ENCODE measurements at places on chromosomes 1 and 21.

- DNase-seq: no peak
Observed at GRCh38 chr1:228074954-228075730, 7.4 kb upstream of the ARF1 start.

DNA sequence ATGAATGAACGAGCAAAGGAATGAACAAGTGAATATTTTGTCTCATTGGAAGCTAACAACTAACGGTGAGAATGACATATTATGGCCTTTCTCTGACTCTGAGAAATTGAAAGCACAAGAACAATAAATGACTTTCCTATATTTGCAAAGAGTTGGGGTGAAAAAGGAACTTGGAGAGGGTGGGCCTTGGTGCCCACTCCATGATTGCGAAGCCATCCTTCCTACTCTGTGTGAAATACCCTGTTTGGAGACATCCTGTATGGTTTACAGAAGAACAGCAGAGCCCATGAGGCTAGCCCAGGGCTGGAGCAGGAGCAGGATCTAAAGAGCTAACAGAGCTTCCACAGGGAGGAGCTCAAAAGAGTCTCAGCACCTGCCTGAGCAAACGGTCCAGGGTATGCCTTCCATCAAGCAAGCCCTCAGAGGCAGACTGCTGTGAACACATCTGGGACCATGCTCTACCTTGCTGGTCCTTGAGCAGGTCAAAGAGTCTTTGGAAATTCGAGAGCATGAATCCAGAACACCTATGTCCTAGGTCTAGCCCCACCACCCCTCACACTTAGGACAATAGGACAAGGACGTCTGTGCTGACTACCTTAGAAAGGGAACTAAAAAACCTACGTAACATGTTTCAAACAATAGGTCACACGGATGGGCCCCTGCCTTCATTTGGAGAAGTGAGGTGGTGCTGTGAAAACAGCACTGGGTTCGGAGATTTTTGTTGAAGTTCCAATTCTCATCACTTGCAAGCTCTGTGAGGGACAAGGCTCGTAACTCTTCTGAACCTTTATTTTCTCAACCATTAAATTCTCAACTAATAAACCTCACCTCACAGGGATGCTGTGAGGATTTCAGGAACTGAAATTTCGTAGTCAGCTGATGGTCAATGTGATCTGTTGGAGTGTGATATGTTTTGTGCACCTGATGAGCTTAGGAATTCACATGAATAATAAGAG is 377.4 kb downstream of the RRAGC start:
- DNase-seq: no peak

DNA sequence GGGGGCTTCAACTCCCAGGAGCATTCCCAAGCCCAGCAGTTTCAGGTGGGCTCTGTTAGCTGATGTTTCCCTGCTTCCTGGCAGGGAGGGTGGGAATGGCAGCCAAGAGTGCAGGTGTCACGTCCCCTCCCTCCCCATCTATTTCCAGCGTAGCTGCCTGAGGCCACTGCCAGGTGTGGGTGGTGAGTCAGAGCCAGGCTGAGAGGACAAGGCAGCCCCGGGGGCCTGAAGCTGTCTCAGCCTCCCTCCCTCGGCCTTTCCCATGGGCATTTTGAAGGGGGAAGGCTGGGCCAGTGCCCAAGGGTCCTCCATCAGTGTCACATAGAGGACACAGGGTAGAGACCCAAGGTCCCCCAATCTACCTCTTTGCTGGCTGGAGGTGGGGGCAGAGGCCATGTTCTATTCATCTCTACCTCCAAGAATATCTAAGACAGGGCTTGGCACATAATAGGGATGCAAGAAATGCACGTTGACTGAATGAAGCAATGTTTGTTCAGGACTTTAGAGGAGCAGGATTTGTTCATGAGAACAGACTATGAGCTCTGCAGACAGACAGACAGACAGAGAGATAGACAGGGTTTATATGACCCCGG is 34.4 kb upstream of the ID3 start:
- no peak for DNase-seq

DNA sequence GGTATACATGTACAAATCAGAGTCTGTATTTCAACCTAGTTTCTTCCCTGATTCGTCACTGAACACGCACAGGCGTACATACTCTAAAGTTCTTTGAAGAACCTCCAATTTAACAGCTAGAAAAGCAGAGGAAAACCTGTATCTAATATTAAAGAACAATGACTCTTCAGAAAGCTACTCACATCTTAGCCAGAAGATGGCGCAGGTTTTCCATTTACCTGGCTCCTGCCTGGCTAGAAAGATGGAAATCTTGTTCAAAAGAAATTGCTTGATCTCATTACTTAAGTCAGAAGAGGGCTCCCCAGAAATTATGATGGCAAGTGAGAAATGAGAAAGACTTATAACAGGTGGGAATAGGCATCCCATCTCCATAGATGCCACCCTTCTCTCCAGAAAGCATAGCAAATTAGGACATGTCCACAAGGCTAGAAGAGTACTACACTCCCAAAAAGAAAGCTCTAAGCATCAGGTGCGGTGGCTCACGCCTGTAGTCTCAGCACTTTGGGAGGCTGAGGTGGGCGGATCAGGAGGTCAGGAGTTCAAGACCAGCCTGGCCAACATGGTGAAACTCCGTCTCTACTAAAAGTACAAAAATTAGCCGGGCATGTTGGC is 19.0 kb upstream of the L1TD1 start:
- DNase-seq: no peak

DNA sequence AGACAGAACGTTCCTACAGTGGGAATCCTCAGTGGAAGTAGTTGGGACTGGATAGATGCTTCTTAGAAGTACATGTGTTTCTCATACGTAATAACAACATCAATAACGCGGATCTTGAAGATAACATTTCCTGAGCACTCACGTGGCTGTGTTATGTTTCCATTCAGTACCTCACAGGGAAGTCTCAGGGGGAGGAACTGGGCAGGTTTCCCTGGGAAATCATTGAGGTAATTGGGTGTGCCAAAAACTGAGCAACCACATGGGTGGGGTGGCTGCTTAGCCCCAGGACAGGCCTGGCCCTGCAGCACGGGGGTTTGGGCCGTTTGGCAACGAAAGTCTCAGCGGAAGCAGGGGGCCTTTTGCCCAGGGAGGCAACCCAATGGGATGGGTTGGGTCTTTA is 133.8 kb downstream of the ZSCAN20 start:
- DNase-seq: no peak

GRCh38 chr1:196877964-196878363 is 9.9 kb upstream of the CFHR4 start:
- no peak for DNase-seq

- no peak for DNase-seq
Observed at GRCh38 chr1:109639063-109639840, 16.6 kb upstream of the GSTM4 start.

DNA sequence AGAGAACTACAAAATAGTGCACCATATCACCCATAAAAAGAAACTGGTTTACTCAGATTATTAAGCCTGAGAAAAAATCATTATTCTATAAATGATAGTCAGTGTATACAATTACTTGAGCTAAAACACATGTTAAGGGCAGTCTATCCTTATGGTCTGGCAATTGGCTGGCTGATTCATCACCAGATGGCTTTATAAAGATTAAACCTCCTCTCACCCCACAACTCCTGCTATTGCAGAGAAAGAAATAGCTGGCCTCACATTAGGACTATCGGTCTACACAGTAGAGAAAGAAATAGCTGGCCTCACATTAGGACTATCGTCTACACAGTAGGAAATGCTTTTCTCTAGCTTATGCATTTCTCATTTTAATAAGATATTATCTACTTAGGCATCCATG is 21.2 kb downstream of the CEP170 start:
- DNase-seq: no peak

DNA sequence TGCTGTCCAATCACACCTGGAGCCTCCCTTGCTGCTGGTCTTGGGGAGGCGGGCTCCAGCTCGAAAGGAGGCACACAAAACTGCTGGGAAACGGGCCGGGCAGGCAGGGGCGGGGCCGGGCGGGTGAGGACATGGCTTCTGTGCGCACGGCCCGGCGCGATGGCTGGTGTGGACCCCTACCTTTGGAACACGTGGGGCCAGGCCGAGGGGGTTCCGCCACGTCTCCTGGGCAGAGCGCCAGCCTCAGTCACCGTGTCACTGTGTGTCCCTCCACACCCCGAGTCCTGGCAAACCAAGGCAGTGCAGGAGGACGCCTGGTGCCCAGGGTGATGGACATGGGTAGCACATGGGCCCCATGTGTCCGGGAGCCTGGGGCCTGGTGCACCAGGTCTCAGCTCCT is 42.0 kb upstream of the ADARB1 start:
- DNase-seq: no peak

- DNase-seq: no peak
Observed at GRCh38 chr1:160579216-160579701, at the start of gene CD84. CD84 (minus strand) TSS chr1:160579496; CDS start chr1:160579437, 59 bp downstream.

DNA sequence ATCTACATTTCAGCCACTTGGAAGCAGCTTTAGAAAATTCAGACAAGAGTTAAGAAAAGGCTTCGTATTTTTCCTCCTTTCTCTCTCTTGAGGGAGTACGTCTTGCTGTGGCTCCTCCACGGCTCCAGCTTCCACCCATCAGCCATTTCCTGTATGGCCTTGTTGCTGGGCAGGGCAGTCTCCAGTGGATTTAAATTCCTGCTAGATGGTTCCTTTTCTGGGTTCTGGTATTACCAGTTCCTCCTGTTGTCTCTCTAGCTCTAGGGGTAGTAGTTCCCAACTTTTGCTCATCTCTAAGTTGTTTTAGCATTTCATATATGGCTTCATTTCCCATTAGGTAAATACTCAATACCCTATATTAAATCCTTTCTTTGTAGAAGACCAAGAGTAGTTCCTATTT is 1098.3 kb downstream of the ADGRL2 start:
- DNase-seq: no peak

GRCh38 chr1:162264108-162264507 is 112.5 kb downstream of the SPATA46 start:
- DNase-seq: no peak

DNA sequence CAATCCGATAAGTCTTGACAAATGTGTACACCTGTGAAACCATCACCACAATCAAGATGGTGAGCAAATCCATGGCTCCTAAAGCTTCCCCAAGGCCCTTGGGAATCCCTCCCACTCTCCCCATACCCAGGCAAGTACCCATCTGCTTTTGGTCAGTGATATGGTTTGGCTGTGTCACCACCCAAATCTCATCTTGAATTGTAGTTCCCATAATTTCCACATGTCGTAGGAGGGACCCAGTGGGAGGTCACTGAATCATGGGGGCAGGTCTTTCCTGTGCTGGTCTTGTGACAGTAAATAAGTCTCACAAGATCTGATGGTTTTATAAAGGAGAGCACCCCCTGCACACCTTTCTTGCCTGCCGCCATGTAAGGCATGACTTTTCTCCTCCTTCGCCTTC is 14.6 kb upstream of the GUCA2B start:
- no peak for DNase-seq

DNA sequence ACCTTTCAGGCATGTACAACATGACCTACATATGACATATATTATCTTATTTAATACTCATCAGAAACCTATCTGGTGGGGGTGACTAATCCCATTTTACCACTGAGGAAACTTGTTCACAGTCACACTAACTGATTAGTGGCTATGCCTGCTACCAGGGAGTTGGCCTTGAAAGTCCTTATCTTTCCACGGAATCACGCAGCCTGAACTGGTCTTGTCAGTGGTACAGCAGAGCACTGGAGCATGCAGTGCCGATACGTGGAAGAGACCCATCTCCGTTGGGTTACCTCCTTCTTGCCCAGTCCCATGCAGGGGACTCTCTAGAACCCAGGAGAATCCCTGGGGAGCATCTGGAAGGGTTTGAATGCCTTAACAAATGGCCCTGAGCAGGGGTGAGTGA is 8.2 kb downstream of the HSD3B1 start:
- DNase-seq: no peak

DNA sequence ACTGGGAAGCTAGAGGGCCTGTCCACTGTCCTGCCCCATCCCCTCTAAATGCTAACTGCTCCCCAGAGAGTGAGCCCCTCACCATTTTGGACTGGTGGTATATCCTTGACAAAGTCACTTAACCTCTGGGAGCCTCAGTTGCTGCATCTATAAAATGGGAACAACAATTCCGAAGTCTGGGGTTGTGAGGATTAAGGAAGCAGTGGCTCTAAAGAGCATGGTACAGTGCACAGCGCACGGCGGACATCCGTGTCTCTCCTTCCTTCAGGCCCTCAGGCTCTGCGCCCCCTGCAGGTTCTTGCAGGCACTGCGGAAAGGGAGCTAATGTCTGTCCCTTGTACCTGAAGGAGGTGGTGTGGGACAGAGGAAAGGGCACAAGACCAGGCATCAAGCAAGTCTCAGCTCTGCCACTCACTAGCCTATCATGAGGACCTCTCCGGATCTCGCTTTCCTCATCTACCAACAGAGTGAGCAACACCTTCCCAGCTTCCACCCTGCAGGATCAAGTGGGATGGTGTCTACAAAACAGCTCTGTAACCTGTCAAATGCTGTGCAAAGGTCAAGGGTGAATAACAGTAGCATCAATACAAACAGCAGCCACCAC is 20.1 kb downstream of the ECE1 start:
- peak; percentile 55 for DNase-seq

GRCh38 chr1:179297105-179297378 is 3.4 kb downstream of the SOAT1 start:
- DNase-seq: no peak

- no peak for DNase-seq
Observed at GRCh38 chr1:109756848-109757521, 6.7 kb downstream of the EPS8L3 start.

DNA sequence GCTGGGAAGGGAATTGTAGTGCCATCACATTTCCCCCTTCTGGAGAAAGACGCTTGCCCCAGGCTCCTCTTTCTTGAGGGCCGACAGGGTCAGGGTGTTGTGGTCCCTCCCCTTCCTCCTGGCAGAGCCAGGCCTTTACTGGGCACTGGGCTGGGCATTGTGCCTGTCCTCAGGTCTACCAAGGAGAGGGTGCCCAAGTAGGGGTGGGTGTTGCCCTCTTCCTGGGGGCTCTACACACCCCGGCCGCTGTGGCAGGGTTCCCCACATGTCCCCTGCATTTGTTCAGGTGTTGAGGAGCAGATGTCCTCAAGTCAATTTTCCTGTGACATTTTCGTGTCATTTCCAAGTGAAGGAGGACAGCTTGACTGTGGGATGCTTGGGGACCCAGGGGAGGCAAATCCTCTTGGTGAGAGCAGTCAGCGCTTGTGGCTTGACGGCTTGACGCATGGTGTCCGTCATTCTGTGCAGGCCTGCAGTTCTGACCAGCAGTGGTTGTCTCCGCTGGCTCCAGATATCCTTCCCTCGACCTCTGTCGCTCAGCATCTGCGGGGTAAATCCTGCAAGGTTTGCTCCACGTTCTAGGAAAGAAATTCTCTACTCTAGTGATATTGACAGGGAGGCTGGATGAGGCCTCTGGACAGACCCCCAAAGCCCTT is 181.9 kb upstream of the VAMP3 start:
- DNase-seq: no peak

DNA sequence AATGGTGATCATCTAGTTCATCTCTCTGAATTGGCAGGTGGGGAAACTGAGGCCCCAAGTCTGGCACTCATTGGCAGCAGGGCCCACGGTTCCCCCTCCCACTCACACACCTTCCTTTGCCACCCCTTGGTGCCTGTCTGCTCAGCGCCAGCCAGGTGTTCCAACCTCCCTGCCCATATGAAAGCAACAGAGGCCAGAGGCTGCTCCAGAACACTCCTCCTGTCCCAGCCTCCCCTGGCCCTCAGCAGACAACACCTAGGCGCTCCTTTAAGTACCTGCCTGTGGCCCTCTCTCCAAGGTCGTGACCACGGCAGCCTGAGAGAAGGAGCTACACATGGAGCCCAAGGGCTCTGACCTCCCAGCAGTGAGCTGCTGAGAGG is 362.3 kb upstream of the VAMP3 start:
- no peak for DNase-seq

GRCh38 chr1:88451856-88452255 is 232.2 kb upstream of the PKN2 start:
- no peak for DNase-seq
